Stimulated activated CD4-positive, alpha-beta T cell treated with anti-CD3 and anti-CD28 coated beads, Interleukin-2, amount 100 ng/mL, for 24 hours (primary cell): ENCODE measurements at places on chromosomes 2 and 18.
A peak's percentile ranks its signal among the peaks of the same experiment; 100 is the strongest.

GRCh38 chr2:37671009-37671815 is at the start of gene CDC42EP3:
TSS of gene CDC42EP3 (minus strand) at chr2:37671642. CDS start at chr2:37646587, 25,055 bp downstream.
- peak; percentile 71 for DNase-seq

GRCh38 chr2:48943436-48943835 is 187.9 kb upstream of the LHCGR start:
- DNase-seq, result no peak

- DNase-seq, result no peak
These were observed 121.9 kb downstream of the HDAC4 start for GRCh38 chr2:239278941-239279365.

- no peak for DNase-seq
These were observed 2.5 kb downstream of the HTRA2 start for GRCh38 chr2:74532222-74532621.

DNA sequence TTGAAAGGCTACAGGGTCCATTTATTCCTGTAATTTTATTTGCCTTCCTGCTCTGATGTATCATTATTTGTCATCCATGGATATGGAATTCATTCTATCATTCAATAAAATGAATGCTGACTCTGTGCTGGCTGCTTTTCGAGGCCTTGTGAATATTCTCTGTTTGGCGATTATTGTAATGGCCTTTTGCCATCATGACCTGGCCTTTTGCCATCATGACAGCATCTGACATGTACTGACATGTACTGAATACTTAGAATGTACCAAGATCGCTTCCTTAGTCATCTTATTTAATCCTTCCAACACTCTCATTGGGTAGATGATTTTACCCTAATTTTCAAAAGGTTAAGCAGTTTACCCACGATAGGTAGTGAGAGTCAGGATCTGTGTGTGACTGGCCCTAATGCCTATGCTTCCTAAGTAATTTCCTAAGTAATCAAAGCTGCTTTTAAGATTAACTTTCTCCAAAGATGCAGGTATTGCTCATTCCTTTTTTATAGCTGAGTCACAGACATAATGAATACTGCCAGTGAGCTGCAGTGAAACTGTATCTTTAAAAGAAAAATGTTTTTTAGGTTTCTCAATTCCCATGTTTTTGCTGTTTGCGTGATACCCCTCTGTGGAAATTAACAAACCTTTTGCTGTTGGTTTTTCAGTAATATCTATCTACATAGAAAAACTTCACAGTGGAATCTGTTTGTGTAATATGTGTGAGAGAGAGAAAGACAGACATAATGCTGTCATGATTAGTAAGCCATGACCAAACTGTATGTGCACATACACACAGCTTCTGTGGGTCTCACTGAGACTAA is 127.8 kb downstream of the CERS6 start:
- DNase-seq, result no peak

- no peak for DNase-seq
These were observed 36.3 kb downstream of the ACVR1C start for GRCh38 chr2:157592374-157592773.

DNA sequence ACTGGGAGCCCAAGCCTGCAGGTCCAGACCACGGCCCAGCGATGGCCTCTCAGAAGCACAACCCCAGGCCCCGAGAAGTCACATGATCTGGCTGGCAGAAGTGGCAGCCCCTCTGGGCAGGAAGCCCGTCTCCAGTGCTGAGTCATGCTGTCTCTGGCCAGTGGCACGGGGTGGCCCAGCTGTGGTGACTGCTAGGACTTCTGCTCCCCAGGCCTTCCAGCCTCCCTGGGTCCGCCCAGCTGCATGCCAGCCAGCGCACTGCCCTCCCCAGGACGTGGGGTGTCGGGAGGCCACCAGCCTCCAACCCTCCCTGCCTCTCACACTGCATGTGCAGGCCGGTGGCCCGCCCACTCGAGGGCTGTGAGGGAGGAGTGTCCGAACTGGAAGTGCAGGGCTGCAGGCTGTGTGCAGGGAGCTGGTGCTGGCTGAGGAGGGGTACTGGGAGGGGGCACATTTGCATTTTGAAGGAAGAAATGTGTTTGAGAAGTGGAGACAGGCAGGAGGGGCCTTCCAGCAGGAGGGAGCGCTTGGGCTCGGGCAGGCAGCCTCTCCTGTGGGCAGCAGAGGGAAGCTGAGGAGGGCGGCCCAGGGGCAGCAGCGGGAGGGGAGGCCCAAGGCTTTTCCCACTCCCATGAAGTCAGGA is 17.0 kb upstream of the HPCAL1 start:
- DNase-seq, result no peak

DNA sequence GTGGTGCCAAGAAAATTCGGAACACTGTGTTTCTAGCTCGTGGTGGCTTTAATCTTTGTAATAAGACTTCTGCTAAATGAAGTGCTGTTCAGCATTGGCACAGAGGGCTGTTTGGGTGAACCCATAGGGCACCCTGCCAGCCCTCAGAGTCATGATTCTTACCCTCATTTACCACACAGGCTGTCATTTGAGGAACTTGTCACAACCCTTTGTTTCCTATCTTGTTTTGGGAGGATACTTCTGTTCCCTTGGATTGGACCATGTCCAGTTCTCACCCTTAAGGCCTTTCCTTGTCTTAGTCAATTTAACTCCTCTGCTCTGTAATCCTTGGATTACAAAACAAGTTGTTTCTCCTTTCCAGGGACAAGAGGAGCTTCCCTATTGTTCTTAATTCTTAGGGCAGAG is 225.7 kb downstream of the MTX2 start:
- DNase-seq, result no peak

DNA sequence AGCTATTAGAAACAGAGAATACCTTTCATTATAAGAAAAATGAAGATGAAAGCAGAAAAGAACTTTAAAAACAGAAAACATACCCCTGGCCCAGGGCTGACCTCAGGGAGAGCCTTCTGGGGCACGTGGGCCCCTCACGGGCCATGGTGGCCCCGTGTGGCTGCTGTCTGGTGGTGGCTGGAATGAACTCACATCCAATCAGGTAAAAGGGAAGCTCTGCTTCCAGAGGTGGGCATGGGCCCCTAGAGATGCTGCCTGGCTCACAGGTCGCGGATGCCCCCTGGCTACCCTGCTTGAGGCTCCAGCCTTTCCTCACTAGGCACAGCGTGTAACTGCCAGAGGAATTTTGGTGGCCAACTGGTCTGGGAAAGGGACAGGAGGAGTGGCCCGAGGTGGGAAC is 16.6 kb downstream of the SNORC start:
- DNase-seq, result no peak

- DNase-seq, result no peak
These were observed 61.6 kb upstream of the CYRIA start for GRCh38 chr2:16727256-16727655.
